GM12878 (cell line): ENCODE measurements at places on chromosomes 7 and 10. TPM values are rescaled to one million over a fixed set of nuclear protein-coding genes. Genes with fewer than 3 reads are reported as not detected.

SLC18A3 gene
- not detected in 2 replicates for total RNA-seq

MKI67 gene
- total RNA-seq, result 168 and 183 TPM in 2 replicates

DNA sequence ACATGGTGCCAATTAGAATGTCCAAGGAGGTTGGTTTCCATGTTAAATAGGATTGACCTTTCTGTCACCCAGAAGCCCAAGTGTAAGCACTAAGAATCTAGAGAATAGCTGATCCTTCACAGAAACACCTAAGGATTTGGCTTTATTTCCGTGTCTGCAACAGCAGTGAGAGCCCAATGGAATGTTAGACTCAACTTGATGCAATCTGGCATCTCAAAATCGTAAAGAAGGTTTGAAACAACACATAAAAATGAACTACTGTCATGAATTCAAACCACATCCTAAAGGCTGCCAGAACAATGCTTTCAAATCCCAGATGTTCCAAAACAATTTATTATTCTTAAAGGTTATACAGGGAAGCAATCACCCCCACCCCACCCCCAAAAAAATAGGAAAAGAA is 18.6 kb downstream of the PPP1R3C start:
- no peak for DNase-seq

GRCh38 chr7:135208102-135208793 is 3.1 kb downstream of the WDR91 start:
- no peak for DNase-seq

DNA sequence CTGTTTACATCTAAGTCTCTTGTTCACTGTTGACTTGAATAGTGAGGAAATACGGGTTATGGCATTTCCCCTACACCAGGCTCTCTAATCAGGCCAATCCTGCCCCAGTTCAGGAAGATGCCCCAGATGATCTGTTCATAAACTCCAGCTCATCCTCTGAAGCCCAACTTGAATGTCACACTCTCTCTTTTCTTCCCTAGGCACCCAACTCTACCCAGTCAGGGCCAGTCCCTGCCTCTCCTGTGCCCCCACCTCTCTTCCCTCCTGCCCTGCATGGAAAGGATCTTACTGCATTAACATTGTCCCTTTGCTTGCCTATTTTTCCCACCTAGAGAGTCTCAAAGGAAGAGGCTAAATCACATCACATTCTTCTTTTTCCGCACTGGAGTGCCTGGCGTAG is 10.6 kb upstream of the TRPV6 start:
- no peak for DNase-seq
